ENCODE measurements at places on chromosomes 3 and 15. TPM values are rescaled to one million over a fixed set of nuclear protein-coding genes. Genes with fewer than 3 reads are reported as not detected.

- no peak for DNase-seq
Observed at GRCh38 chr15:59543721-59544547, 67.6 kb upstream of the GCNT3 start.

The FBXW12 gene
- total RNA-seq = not detected

DNA sequence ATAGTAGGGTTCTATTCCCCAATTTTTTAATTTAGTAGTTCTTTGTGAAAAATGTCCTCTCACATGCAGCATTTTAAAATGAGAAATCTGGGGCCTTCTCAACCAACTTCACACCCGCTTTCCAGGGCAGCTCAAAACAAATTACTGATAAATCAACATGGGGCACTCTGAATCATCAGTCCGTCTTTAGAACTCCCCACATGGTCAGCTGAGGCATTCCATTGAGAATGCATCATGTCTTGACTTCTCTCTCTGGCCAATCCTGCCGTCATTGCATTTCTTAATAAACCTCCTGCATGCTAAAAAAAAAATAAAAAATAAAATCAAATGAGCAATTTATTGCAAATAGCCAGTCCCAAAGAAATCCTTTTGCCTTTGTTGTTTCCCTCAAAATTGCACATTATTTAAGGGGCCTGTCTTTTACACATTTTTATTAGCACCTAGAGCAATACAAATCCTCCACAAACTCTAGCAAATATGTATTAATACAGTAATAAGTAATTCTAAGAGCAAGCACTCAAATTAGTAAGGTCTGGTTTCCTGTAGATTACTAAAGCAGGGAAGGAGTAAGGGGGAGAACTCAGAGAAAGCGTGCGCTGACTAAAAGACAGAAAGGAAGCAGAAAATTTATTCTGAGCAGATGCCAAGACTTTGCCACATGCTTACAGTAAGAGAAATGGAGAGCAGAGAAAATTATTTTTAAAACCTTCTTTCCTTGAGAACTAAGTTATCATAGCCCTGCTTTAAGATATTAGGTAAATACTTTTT lies 175.7 kb downstream of the TNIK start:
- DNase-seq = no peak

The PPP1R14D gene
- not detected for total RNA-seq

DNA sequence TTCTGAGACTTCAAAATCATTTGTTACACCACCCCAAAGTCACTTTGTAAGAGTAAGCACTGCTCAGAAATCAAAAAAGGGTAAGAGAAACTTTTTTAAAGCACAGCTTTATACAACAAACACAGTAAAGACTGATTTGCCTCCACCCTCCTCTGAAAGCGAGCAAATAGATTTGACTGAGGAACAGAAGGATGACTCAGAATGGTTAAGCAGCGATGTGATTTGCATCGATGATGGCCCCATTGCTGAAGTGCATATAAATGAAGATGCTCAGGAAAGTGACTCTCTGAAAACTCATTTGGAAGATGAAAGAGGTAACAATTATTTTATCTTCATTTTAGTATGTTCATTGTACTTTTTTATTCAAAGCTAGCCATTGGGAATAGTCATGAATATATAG lies 32.6 kb downstream of the BLM start:
- DNase-seq = no peak

DNA sequence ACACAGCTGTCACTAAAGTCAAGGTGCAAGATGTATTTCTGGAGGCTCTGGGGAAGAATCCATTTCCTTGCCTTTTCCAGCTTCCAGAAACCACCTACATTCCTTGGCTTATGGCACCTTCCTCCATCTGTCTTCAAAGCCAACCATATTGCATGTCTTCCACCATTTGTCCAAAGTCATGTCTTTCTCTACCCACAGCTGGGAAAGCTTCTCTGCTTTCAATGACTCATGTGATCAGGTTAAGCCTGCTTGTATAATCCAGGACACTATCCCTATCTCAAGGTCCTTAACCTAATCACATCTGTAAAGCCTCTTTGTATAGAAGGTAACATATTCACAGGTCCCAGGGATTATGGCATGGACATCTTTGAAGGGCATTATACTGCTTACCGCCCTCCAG lies 14.2 kb downstream of the ARHGAP31 start:
- no peak for DNase-seq

The SLC6A1 gene
- total RNA-seq = 0.73 TPM

The P4HTM gene
- total RNA-seq = 25.1 TPM

The ARID3B gene
- 1.6 TPM for total RNA-seq

GRCh38 chr3:2923390-2923789 lies 186.8 kb downstream of the IL5RA start:
- DNase-seq = no peak

The LRRC34 gene
- 2.0 TPM for total RNA-seq

DNA sequence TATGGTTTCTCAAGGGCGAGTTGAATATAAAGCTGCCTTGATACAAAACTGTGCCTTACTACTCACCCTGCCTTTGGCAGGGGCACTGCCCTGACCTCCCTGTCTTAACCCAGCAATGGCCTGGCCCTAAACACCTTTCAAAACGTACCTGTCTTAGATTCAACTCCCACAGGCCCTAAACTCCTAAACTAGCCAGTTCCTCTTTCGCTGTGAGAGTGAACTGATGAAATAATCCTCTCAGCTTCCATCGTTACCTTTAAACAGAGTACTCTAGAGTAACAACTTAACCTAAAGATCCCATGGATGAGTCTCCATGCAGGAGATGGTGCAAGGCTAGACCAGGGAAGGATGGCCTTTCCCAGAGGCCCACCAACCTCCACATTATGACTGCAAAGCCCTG lies 133.0 kb upstream of the THBS1 start:
- no peak for DNase-seq

DNA sequence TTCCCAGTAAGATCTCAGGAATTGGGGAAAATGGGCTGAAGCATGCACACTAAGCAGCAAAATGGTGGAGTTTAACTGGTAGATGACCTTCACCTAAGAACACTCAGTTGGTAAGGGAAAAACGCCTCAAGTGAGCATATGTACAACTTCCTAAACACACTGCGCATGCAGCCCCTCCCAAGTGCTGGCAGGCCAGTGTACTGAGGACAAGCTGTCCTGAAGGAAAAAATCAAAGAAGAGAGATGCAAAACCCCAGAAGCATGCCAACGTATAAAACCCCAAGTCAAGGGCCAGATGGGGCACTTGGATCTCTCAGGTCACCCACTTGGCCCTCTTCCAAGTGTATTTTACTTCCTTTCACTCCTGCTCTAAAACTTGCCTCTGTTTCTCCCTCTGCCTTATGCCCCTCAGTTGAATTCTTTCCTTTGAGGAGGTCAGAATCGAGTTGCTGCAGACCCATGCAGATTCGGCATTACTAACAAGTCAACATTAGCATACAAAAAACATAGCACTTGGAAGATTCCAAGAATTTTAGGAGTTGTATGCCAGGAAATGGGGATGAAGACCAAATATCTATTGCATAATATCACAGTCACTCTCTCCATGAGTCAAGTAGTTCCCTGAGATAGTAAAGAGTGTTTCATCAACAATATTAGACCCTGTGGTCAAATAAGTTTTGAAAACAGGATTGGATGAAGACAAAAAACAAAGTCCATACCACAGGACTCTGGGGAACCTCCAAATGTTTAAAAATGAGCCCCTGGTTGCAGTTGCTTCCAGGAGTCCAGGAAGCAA lies 10.8 kb upstream of the FYCO1 start:
- no peak for DNase-seq

The CCDC13 gene
- total RNA-seq = 0.24 TPM

The PLA1A gene
- 1.6 TPM for total RNA-seq

DNA sequence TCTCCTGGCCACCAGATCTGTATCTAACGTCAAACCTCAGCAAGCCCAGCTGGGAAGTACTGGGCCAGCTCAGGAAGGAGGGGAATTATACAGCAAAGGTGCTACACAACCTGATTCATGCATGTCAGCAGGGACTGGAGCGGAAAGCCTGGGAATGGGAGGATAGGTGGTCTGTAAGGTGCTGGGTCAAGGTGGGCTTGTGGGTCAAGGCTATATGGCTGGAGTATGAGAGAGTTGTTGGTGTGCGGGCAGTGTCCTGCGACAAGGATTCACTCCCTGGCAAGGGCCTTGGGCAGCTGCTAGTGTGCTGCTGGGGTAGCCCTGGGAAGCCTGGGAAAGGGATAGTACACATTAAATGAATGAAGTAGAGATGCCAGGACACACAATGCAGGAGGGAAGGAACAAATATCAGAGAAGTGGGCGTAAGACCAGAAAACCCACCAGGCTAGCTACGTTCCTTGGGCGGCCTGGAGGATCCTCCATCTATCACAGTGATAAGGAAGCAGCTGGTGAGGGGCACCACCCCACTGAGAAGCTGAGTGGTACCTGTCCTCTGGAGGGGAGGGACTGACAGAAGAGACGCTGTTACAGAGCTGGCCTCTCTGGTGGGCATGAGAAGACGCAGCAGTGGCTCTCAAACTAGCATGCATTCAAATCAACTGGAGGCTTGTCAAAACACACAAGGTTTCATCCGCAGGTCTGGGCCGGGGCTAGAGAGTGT lies 8.5 kb upstream of the SYNM start:
- DNase-seq = no peak

DNA sequence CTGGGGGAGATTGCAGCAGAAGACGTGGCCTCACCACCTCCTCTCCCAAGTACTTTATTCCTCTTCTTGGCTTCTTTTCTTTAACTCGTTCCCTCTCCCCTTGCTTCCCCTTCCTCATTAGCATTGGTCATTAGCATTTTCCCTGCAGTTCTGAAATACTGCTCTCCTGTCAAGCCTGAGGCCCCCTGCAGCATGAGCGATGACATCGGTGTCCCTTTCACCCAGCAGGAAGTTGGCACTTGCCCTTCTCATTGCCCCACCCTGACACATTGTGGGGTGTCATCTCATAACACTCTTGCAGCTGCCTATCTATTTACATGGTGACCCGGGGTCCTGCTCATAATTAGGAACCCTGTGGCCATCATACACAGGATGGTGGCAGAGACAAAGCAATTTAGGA lies 167.1 kb downstream of the ARRDC4 start:
- DNase-seq = no peak

The BSN gene
- total RNA-seq = 0.27 TPM

DNA sequence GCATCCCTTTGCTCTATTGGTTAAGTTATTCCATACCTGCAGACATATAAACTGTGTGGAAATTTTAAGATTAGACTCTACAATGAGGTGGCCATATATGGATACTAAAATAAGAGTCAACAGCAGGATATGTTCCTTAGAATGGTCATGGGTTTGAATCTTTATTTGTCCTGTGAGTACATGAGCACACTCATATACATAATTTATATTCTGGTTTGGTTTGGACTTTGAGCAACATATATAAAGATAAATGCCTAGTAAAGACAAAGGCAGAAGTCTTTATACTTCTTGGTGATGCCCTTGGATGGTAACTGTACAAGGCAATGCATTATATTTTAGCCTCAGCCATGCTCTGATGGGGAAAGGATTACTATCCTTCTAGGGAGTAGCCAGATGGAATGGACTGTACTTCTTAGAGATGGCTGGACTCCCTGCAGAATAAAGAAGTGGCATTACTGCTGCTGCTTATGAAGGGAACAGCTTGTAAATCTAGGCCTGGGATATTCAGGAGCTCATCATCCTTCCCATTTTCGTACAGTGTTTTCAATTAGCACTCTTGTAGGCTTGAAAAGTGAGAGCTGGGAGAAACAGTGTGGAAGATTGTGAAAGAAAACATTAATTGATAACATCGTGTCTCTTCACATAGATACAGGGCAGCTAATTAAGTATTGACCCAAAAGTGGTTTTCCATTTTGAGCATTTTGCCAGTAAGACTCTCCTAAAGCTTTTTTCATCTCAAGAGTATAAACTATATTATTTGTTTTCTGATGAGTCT lies 60.4 kb downstream of the HMG20A start:
- no peak for DNase-seq

DNA sequence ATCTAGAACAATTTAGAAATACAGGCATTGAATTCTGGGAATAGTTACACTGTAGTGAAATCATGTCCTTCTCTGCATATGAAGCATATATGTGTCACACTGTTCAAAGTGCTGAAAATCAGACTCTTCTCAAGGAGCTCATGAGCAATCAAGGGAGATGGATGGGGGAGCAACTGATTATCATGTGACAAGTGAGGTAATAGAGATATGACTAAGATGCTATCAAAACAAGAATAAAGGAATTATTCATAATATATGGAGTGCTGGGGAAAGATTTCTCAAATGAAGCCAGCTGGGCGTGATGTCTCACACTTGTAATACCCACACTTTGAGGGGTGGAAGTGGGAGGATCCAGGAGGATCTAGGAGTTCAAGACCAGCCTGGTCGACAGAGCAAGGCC lies 74.9 kb upstream of the CHRNB4 start:
- DNase-seq = no peak

DNA sequence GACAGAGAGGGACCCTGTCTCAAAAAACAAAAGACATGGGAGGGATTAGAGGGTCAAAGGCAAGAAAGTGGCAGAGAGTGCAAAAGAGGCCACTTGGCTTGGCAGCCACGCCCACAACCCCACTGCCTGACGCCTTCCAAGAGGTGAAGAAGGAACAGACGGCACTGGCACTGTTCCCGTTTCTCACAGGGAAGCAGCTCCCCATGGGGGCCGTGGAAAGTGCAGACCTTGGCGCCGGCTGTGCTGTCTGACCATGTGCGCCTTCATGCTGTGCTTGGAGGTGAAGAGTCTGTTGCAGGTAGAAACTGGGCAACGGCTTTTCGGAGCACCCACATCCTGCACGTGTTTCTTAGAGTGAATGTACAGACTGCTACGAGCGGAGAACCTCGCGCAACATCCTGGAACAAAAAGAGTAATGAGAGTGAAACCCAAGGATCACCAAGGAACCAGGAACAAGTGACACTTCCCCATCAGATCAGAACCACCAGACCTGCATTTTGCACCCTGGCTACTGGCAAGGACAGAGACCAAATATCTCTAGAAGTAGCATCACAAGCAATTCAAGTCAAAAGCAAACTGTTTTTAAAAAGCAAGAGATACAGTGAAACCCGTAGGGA lies 9.7 kb downstream of the ZXDC start:
- peak; percentile 71 for DNase-seq

- no peak for DNase-seq
Observed at GRCh38 chr15:38699633-38700230, 135.1 kb upstream of the RASGRP1 start.

DNA sequence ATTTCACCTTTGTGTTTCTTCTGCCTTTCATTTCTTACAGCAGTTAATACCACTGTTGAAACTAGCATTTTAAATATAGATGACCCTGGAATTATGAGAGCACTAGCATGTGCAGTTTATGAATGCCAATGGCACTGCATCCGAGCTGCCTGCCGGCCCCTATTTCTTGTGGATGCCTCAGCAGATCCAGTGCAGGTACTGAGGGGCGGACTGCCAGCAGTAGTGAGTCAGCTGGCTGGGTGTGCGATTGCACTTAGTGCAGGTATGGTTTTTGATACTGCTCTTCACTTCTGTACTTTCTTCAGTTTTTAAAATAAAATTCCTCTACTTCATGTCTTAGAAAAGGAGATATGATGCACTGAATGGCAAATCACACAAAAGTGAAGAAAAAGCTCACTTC lies 453.0 kb downstream of the DIPK2A start:
- no peak for DNase-seq

DNA sequence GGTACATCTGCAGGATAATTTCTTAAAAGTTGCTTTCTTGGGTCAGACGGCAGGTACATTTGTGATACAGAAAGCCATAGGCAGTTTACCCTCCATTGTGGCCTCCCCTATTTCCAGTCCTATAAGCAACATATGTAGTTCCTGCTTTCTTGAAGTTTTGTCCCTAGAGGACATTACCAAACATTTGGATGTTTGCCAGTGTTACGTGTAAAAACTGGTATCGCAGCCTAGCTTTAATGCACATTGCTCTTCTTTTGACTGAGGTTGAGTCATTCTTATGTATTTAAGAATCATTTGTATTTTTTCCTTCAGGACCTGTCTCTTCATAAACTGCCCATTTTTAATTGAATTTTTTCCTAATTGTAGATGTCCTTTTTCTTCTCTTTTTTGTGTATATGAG lies 114.3 kb downstream of the DIPK2A start:
- no peak for DNase-seq

All from Right ventricle myocardium superior (tissue), 1 donor.